ENCODE measurements at places on chromosomes 3 and 15.
A peak's percentile ranks its signal among the peaks of the same experiment; 100 is the strongest.

- no peak for DNase-seq
Measured at GRCh38 chr3:127170814-127171213, 22.1 kb upstream of the PRR23E start.

DNA sequence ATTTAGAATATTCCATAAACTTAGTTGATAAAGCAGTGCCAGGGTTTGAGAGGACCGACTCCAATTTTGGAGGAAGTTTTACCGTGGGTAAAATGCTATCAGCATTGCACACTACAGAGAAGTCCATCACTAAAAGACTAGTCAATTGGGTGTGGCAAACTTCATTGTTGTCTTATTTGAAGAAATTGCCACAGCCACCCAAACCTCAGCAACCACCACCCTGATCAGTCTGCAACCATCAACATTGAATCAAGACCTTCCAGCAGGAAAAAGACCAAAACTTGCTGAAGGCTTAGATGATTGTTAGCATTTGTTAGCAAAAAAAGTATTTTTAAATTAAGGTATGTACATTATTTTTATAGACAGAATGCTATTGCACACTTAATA is 60.5 kb downstream of the KLF13 start:
- DNase-seq, result peak; percentile 38

- DNase-seq, result no peak
Measured at GRCh38 chr3:61015859-61016258, 235.4 kb downstream of the FHIT start.

DNA sequence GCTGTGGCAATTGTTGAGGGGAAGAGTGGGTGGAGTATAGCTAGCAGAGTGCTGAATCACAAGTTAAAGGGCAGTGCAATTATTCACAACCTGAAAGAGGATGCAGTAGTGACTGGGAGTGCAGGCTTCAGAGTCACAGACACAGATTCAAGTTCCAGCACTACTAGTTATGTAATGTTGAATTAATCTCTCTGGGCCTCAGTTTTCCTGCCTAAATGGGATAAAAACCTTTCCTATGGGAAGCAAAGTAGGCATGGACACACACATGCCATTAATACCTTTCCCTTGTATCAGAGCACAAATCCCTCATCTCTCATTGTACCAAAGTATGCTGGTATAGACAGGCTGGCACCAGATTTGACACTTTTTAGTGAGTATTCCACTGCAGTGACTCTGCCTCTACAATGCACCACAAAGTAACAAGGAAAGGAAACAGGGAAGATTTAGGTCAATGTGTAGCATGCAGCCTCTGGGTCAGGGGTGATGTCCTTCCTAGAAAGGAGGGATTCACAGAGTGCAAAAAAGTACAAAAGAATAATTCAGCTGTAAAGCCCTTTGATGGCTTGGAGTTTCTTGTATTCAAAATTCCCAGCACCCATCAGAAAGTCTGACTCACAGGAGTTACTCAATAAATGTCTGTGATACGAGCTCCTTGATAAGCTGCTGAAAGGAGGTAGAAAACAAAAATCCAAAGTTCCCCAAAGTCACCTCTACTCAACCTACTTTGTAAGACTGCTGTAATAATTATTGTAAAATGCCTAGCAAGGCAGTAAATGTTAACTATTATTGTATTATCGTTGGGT is 507.5 kb upstream of the TGFBR2 start:
- no peak for DNase-seq

- DNase-seq, result peak; percentile 52
Measured at GRCh38 chr3:171813897-171814460, 3.7 kb upstream of the PLD1 start.

DNA sequence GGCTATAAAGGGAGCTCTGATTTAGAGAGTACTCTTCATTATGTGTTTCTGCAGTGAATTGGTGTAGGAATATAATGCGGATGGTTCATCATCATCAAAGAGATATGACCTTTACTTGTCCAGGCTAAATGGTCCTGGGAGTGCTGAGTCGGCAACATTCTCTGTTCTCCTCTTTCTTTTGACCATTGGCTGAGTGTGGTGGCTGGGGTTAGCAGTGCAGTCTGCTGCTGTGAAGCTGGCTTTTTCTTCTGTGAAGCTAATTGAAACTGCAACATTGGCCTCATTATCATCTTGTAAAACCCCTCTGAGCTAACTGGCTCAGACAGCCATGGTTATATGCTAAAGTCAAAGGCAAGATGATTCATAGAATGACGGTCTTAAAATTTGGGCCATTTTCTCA is 83.8 kb downstream of the THRB start:
- no peak for DNase-seq

- no peak for DNase-seq
Measured at GRCh38 chr3:129590215-129590614, 16.3 kb downstream of the PLXND1 start.

GRCh38 chr3:81197386-81197785 is 564.1 kb downstream of the GBE1 start:
- DNase-seq, result no peak

DNA sequence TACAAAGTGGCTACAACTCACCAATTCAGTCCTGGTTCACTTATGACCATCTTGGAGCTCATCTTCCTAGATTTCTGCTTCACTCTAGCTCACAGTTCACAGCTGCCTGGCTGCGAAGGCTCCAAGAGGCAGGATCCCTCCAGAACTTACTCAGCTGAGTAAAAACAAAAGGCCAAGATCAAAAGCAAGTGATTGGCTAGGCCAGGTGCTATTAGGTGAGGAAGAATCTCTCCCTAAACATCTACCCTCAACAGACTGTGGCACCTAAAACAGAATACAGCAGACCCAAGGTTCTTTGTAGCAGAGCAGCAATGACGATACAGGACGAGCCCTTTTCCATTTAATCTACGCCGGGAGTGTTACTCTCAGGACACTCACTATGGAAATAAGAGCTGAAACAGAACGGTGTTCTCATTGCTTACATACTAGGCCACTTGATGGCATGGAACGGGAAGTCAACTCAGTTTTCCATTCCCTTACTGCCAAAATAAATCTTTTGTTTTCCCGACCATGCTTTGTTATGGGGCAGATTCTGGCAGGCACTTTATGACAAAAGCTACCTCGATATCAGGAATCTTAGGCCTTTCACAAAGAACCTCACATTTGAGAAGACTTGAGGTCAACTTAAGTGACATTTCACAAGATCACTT is 901 bp downstream of the ICE2 start:
- no peak for DNase-seq

DNA sequence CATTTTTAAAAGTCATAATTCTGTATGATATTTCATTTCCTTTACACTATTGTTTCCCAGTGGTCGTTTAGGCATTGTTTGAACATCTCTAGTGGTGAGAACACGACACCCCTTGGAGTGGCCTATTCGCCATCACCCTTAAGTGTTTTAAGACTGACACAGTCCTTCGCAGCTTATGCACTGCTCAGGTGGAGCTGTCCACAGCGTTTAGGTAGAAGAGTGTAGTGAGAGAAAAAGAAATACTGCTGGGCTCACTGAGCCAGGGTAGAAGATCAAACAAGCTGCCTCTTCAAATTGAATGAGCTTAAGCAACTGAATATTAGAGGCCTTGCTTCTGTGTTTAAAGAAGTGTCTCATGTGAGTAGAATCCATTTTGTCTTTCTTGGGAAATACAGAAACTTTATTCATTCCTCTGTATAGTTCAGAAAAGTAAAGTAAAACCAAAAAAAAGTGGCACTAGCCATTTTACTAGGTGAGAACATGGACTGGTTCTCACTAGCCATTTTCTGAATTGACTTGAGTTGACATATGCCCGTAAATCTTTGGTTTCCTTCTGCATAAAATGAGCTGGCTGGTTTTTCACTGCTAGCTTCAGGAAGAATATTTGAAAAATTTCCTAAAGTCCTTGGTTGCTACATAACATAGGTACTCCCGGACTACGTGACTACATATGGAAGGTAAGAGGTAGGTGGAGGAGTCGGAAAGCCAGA is 155.9 kb downstream of the P3H2 start:
- DNase-seq, result no peak

DNA sequence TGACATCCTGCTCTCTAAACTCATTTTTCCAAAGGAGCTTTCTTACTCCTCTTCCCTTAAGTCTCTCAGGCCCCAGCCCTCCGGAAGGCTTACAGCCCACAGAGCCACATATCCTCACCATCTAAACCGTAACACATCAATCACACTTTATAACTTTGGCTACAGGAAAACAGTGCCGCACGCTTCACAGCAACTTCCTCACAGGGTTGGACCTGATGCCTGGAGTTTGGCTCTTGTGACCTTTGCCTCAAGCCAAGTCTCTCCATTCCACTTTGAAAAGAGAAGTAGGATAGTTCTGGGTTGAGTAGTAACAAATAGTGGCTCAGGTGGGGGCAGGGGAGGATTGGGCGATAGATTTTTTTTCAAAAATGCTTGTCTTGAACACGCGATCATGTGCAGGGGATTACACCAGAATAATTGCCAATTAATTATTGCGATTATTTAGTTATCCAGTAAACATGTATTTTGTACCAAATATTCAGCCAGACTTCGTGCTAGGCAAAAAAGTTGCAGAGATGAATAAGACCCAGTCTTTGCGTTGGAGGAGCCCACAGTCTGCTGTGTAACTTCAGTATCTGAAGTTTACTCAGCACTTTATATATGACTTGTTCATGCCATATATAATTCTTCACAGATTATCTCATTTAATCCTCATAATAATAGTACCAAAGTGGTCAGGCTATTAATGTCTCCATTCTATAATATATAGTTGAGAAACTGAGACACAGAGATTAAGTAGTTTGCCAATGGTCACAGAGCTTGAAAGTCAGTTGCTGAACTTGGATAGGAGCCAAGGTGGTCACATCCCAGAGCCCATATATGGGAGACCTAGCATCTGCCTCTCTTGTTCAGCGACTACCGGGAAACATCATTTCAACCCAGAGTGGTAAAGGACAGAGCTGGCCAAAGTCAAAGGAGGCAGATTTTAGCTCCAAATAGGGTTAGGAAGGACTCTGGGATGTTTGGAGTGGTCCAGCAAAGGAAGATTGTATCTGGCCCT is 2.4 kb upstream of the ETV5 start:
- DNase-seq, result peak; percentile 40

GRCh38 chr3:66052721-66053549 is 14.2 kb upstream of the MAGI1 start:
- DNase-seq, result no peak

- no peak for DNase-seq
Measured at GRCh38 chr15:50848349-50848748, 60.1 kb upstream of the AP4E1 start.

- no peak for DNase-seq
Measured at GRCh38 chr15:31049111-31049510, 52.4 kb downstream of the TRPM1 start.

- DNase-seq, result no peak
Measured at GRCh38 chr15:33720952-33721351, 247.3 kb upstream of the CHRM5 start.

DNA sequence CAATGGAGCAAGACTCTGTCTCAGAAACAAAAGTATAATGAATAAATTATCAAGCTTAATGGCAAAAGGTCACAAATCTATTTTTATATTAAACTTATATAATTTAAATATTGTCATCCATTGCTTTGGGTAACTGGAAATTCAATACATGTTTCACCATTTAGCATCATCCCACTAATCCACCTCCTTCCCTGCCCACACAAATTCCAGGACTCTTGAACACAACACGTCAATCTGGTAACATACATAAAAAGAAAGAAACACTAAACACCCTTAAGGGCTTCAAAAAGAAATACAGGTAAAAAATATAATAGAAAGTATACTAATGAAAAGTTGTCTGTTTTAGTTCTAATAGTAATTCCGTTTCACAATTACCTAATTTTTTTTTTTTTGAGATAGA is 149.4 kb downstream of the STAG1 start:
- no peak for DNase-seq

DNA sequence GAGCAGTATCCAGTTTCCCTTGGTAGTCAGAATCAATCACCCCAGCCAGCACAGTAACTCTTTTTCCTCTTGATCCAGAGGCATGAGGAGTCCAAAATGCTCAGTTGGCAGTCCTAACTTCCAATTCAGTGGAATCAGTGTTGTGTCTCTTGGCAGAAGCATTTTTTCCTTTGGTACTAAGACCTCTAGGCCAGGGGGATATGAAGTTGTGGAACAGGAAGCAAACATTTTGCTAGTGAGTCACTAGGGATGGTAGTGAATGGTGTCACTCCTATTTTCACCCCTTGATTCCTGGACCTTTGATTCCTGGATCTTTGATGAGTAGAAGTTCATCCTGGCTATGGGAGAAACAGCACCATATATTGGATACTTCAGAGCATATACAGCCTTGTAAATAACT is 70.5 kb upstream of the ALDH1A3 start:
- no peak for DNase-seq

- no peak for DNase-seq
Measured at GRCh38 chr3:141777957-141778813, 15.0 kb downstream of the GRK7 start.

Measured in activated CD4-positive, alpha-beta memory T cell treated with anti-CD3 and anti-CD28 coated beads for 36 hours (primary cell).